ENCODE measurements at places on chromosomes 1 and 21.

- DNase-seq = no peak
Observed at GRCh38 chr1:221457685-221458446, 284.0 kb downstream of the DUSP10 start.

DNA sequence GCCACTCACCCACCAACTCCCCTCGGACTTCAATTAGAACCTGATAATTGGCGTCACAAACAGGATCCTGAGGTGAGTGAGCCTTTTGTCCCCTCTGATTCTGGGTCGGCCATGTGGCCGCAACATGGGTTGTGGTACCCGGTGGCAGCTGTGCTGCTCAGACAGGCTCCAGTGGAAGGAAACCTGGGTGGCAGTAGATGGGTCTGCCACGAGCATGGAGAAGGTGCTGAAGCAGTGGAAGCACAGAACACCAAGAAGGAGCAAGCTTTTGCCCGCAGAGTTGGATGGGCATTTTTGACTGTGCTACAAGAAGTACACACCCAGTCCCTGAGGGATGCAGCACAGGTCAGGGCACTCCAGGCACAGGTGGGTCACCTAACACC lies 16.5 kb upstream of the UBE2U start:
- no peak for DNase-seq

DNA sequence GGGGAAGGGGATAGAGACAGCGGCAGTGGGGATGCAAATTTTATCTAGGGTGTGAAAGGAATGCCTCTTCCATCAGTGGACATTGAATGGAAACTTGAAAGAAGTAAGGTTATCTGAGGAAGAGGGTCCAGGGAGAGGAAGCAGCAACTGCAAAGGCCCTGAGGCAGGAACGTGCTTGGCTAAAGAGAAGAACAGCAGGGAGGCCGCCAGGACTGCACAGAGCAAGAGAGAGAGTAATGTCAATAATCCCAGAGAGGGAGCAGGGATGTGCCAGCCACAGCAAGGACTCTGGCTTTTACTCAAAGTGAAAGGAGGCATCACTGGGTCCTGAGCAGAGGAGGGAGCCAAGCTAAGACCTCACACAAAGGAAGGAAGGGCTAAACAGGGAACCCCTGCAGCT lies 50.9 kb downstream of the KCND3 start:
- DNase-seq = no peak

GRCh38 chr1:99751877-99752504 lies 14.4 kb downstream of the FRRS1 start:
- DNase-seq = no peak

- no peak for DNase-seq
Observed at GRCh38 chr1:212879947-212880690, 22.0 kb downstream of the FLVCR1 start.

GRCh38 chr1:171257607-171258076 lies 9.3 kb downstream of the FMO1 start:
- no peak for DNase-seq

DNA sequence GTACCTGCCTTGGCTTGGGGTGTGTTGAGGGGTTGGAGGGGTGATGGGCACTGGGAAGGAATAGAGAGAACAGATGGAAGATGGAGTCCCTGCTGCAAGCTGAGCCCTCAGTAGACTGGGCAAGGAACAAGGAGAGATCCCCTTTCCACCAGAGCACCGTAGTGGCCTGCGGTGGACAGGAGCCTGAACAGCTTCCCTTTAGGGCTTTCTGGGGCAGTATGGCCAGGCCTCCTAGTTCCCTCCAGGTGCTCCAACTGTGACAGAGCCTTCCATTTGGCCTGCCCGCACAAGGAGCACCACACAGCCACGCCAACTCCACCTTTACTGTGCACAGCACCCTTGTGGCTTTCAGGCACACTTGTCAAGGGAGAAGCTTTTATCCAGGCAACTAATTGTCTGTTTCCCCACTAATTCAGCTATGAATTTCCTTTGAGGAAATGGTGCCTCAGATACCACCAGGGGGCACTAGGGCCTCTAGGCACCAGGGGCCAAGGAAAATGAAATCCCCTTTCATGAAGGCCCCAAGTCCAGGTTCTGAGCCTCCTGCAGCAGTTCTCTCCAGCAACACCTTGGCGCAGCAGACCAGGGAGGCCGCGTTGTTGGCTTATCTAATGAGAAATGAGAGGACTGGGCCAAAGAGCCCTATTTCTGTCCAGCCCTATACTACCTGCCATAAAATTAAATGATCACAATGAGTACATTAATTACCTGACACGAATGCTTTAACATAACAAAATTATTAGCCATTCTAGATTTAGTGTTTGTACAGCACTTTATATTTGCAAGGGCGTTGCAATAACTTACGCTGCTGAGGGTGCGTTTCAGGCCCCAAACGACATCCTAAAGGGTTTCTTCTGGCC lies 23.1 kb upstream of the ERI3 start:
- DNase-seq = peak; percentile 59

GRCh38 chr1:20565234-20565633 lies 12.9 kb downstream of the FAM43B start:
- DNase-seq = peak; percentile 27

- DNase-seq = no peak
Observed at GRCh38 chr1:112769611-112770010, 54.5 kb upstream of the PPM1J start.

- peak; percentile 80 for DNase-seq
Observed at GRCh38 chr1:9996624-9997582, at the start of gene RBP7. TSS of gene RBP7 (plus strand) at chr1:9997228. CDS start at chr1:9997259, 31 bp downstream.

GRCh38 chr1:178881950-178882349 lies 11.1 kb upstream of the ANGPTL1 start:
- DNase-seq = no peak

- DNase-seq = no peak
Observed at GRCh38 chr1:27109103-27109822, 45.7 kb downstream of the SLC9A1 start.

- DNase-seq = no peak
Observed at GRCh38 chr1:157288996-157289395, 150.8 kb upstream of the ETV3 start.

DNA sequence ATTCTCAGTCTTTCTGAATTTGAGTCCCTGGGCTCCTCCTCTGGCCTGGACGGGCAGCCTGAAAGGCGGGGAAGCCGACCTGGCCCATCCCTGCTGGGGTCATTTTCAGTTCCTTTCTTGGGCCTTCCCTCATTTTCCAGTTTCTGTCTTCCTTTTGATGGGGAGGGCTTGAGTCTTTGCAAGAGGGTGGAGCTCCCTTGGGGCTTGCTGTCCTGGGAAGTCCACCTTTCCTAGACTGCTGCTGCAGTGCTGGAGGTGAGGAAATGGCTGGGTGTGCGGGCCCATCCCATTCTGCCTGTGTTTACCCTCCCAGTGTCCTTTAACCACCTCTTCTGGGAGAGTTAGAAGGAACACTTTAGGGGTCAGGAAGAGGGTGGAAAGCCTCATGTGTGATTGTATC lies 40.4 kb upstream of the SYNC start:
- DNase-seq = no peak

GRCh38 chr1:115802416-115802815 lies 33.9 kb upstream of the CASQ2 start:
- no peak for DNase-seq

- no peak for DNase-seq
Observed at GRCh38 chr1:43705982-43706597, 1.2 kb upstream of the ST3GAL3 start.

DNA sequence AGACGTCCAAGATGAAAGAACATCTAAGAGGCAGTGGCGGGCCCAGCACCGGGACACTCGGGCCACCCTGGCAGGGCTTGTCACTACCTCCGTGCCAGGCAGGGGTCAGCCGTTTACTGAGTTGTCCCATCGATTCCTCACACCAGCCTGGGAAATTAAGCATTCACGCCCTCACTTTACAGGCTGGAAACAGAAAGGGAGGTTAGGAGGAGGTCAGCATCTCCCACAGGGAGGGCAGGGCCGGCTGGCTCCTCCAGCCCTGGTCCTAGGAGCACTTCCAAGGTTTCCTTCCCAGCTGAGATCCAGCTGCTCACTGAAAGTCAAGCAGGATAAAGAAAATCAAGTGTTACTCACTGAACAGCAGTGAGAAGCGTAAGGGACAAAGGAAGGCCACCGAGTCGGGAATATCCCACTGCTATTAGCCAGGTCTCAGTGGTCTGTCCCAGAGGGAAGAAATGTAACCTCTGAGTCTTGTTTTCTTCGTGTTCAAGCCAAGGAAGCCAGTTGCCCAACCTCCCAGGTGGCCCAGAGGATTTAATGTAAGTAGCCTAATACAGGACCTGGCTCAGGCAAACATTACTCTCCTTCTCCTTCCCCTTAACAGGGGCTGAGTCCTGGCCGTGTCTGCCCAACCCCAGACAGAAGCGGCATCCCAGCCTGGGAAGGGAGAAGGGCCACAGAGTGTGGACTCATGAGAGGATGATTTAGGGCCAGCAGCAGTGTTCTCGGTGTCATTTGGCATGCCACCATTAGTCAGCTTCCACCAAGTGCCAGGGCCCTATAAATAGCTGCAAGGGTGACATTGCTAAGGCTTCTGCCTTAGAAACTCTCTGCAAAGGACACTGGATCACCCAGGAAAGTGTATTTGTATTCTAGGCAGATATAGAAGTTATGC lies 203.1 kb upstream of the GALNT2 start:
- DNase-seq = no peak

DNA sequence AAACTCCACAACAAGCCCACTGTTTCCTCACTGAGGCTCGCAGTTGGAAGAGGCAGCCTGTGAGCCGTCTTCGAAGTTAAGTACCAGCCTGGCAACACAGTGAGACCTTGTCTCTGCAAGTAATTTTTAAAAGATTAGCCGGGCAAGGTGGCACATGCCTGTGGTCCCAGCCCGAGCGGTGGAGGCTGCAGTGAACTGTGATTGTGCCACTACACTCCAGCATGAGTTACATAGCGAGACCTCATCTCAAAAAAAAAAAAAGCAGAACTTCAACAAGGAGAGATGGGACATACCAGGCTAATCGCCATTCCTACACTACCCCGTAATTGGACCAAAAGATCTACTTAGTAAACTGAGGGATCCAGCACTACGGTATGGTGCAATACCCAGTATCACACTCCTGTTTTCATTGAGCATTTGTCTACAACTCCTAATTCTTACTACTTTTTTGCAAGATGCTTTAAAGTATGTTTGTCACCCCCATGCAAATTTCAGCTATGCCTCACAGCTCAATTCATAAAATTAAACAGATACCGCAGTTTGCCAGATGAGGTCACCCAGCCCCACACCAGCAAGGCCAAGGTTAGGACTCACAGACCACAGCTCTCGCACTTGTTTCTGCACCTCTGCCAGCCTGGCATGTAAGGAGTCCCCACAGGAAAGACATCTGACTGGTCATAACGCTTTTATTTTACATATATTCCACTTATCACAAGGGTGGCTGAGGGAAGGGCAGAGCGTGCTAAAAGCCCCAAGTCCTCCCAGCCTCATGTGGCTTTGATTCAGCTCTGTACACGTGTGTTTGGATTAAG lies 21.0 kb downstream of the SDE2 start:
- DNase-seq = no peak

- no peak for DNase-seq
Observed at GRCh38 chr1:40653851-40654537, 11.5 kb downstream of the RIMS3 start.

DNA sequence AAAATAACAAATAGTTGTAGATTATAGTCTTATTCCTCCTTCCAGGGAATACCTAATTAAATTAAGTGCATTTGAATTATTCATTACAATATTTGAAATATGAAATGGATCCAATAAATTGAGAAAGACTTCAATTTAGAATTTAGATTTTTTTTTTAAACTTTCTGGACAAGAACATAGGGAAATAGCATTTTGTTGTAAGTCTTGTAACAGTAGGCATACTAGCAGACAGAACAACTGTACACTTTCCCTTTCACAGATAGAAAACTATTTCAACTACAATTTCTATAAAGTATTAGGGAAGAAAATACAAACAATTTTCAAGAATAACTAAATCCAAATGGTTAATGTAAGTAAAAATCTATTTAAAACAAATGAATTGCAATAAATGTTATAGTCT lies 577.5 kb downstream of the USP25 start:
- no peak for DNase-seq

DNA sequence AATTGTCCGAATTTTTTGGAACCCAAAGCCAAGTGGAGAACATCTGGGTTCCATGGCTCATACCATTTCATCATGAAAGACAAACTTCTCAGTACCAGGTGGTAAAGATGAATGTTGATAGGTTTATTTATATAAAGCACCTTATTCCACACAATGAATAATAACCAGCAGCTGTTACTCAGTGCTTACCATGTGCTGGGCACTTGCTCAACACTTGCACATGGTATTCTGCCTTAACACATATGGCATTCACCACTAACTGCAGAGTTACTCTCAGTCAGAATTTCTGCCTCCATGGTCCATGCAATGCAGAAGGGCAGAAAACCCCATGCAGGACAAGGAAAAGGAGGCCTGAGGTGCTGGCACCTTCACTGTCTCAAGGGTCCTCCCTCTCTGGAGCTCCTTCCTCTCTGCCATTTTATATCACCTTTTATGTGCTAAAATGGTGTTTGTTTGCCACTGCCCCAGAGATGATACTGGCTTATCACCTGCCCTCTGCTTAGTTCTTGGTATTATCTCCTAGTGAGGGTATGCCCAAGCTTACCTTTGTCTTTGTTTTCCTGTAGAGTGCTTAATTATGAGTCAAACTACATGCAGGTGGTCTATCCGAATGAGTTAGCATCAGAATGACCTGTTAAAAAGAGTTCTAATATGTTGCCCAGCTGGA lies 76.7 kb upstream of the ZNF326 start:
- DNase-seq = no peak

DNA sequence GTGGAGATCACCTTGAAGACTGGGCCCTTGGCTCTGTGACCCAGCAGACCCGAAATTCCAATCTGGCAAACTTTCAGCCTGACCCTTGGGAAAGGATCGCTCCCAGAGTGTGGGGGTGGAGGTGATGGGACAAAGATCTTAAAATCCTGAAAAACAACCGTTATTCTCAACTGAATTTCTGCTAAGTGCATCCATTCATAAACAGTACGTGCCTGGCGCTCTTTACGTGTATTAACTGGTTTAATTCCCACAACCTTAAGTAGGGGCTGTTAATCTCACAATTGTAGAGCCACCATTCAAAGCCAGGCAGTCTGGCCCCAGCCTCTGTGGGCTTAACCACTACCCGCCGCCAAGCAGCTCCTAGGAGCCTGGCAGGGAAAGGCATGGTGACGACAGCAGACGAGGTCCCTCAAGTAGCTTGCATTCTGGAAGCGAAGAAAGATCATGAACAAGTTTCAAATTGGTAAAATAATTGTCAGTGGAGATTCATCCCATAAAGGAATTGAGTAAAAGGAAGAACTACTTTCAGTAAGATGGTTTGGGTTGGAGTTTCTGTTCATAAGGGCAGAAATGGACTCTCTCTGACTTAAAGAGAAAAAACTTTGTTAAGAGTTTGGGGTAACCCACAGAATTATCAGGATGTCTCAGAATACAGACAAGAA lies 11.4 kb upstream of the RGS16 start:
- DNase-seq = peak; percentile 90

- peak; percentile 55 for DNase-seq
Observed at GRCh38 chr21:44421901-44422840, 33.1 kb upstream of the LRRC3 start.

DNA sequence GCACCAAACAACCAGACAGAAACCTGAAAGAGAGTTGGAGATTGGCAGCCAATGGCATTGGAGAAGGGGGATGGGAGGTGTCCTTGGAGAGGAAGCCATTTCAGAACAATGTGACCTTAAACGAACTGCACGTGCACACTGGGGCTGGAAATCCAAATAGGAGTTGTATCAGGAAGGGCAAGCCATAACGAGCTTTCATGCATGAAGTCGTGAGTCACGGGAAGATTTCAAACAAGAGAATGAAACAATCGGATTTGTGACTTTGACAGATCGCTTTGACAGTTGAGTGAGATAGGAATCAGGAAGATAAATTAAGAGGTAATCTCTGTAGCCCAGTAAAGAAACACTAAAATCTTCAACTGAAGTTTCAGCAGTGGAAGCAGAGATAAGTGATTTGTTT lies 445.8 kb upstream of the ZP4 start:
- DNase-seq = no peak

Measured in aorta (tissue), 5 donors.